Activated T-cell treated with anti-CD3 and anti-CD28 coated beads for 48 hours (primary cell): ENCODE measurements at places on chromosomes 11 and 22.

DNA sequence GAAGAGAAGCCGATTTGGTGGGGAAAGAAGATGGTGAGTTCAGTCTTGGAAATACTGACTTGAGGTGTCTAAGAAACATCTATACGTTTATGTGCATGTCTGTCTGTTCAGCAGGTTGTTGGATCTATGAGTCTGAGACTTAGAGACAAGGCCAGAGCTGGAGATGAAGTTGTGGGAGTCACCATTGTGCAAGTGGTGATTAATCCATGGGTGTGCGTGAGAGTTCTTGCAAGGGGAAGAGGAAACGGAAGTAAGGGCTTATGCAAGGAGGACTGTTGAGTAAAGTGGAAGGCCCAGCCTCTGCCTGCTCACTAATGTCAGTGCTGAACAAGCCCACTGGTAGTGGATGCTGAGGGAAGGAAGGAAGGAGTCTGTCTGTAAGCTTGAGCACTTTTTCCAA is 9.7 kb downstream of the TMEM45B start:
- DNase-seq = no peak

DNA sequence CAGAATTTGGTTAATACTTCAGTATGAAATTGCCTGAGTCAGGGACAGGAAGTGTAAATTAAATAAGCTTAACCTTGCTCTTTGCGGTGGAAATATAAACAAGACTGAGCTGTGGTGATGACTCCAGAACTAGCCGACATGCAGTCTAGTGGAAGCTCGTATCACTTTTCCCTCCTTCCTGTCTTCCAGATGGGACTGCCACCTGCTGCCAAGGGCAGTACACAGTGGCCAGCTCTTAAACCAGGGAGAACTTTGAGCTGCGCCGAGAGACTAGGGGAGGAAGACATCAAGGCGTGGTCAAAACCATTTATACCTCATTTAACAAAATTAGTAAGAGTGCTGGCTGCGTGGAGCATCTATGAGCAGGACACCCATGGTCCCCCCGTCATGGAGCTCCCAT is 31.3 kb upstream of the CTTN start:
- no peak for DNase-seq

DNA sequence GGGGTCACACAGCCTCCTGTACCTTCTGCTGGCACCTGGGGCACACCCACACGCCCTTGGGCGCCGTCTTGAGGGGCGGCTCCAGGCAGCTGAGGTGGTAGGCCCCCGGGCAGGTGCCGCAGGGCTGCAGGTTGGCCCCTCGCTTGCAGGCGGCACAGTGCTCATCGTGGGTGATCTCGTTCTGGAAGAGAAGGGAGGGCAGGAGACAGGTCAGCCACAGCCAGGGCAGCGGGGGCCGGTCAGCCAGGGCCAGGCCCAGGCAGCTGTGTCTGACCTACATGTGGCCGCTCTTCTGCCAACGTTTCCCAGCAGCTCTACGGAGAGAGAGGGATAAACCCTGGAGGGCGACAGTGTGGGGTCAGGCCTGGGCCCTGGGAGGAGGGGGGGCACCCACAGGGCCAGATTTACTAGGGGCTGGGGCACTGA is 121.9 kb downstream of the PHF21B start:
- DNase-seq = no peak

- DNase-seq = no peak
Observed at GRCh38 chr11:34394771-34395300, 37.0 kb upstream of the ABTB2 start.

DNA sequence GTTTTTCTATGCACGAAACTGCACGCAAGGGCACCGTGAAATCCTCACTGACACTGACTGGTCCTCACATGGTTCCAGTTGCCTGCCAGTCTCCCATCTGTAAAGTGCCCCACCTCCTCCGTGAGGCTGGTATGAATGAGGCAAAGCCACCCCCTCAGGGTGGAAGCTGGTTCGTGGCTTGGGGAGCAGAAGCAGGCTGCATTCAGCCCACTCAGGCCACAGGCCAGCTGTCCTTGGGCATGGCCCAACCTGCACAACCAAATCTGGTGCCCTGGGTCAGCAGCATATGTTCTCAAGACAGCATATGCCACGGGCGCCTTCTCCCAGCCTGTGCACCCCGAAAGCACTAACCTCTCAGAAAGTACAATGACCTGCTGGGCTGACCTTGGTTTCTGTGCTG is 29.3 kb downstream of the SERPINH1 start:
- DNase-seq = no peak

GRCh38 chr11:74895340-74896116 is 53.4 kb downstream of the XRRA1 start:
- no peak for DNase-seq

DNA sequence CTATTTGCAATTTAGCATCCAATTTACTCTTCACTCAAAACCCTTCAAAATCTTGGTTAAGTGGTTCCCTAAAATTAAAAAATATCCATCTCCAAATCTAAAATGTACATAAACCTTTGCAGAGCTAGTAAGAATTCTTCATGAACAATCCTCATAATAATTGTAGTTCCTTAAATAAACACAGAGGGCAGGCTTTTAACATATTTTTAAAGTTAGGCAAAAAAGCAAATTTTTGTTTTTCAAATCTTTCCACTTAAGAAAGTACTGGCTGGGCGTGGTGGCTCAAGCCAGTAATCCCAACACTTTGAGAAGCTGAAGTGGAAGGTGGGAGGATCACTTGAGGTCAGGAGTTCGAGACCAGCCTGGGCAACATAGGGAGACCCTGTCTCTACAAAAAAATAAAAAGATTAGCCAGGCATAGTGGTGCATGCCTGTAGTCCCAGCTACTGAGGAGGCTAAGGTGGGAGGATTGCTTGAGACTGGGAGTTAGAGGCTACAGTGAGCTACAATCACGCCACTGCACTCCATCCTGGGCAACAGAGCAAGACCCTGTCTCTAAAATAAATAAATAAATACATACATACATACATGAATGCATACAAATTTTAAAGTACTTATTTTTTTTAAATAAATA is 25.1 kb upstream of the PLAAT3 start:
- no peak for DNase-seq

GRCh38 chr11:86101941-86102407 is 33.1 kb upstream of the PICALM start:
- no peak for DNase-seq

- no peak for DNase-seq
Observed at GRCh38 chr11:128884703-128885338, 6.3 kb upstream of the KCNJ5 start.

DNA sequence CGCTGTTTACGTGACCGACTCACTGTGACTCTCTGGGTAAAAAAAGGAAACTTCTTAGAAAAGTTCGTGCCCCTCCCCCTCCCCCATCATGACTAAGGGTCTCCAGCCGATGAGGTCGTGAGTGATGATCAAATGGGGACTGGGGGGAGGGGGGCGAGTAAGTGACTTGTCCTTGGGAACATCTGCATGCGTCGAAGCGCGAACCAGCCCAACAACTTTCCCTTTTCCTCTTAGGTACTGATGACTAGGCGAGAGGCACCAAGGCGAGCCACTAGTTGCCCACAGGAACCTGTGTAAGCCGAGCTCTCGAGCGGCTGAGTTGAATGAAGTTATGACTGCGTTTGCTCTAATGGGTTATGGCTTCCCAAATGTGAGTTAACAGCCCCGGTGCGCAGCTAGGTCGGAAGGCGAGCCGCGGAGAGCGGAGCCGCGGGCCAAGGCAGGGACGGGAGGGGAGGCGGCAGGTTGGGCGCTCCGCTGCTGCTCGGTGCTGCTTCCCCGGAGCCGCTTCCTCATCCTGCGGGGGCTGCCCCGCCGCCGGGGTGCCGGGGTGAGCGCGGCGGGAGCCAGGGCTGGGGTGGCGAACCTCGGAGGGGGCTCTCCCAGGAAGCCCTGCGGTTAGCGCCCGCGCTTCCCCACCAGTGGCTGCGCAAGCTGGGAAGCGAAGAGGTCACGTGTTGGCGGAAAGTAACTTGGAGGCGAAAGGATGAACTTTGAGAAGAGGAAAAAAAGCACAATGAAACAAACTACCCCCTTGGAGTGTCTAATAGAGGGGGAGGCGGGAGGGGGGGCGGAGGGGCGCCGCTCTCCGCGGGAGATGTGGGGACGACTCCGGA is 22.1 kb upstream of the BDNF start:
- no peak for DNase-seq
